DMS153 (cell line): ENCODE measurements at places on chromosomes 12 and 14.

GRCh38 chr12:113232089-113232839, 11.0 kb downstream of the TPCN1 start:
- no peak for DNase-seq

DNA sequence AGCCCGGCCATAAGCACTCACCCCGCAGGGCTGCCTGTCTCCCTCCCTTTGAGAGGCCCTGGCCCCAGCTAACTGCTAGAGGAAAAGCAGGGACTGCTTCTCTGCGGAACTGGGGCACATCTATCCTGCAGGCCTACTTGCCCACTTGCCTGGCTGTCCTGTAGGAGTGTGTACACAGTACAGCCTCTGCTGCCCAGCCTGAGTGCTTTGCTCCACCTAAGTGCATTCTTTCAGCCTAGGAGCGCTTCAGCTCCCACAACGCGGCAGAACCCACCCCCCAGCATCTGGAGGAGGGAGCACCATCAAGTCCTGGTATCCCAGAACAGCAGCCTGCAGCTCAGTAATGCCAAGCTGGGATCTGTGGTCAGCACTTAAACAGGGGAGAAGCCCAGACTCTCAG, 79.9 kb upstream of the CD163 start:
- no peak for DNase-seq

GRCh38 chr12:67811437-67812361, 163.2 kb downstream of the DYRK2 start:
- no peak for DNase-seq

GRCh38 chr14:74085047-74085637, 386 bp downstream of the LIN52 start:
- no peak for DNase-seq

- DNase-seq: no peak
Observed at GRCh38 chr12:76810671-76811419, 46.9 kb downstream of the ZDHHC17 start.

- DNase-seq: no peak
Observed at GRCh38 chr12:106248312-106248845, 559 bp upstream of the CKAP4 start.

DNA sequence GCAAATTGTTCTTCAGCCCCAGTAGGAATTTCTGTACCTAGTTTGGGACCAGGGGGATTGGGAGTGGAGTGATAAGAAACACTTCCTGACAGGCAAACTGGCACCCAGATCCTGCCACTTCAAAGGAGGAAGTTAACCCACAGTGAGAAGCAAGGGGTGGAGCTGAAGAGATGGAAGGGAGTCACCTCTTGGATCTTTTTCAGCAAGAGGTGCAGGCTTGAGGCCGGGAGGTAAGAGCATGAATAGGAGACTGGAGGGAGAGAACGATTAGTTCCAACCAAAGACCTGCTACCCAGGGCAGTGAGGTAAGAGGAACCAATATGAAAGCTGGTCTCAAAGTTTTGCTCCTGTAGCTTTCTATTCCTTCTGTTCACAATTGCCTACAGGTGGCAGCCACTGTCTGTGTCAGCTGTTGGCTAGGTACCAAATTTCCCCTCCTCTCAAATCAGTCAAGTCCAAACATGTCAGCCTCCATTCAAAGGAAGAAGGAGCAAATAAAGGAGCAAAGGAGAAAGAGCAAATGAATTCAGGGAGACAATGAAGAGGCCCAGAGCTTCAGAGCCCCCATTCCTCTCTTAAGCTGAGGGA, 14.9 kb upstream of the TAC3 start:
- DNase-seq: peak; percentile 88

DNA sequence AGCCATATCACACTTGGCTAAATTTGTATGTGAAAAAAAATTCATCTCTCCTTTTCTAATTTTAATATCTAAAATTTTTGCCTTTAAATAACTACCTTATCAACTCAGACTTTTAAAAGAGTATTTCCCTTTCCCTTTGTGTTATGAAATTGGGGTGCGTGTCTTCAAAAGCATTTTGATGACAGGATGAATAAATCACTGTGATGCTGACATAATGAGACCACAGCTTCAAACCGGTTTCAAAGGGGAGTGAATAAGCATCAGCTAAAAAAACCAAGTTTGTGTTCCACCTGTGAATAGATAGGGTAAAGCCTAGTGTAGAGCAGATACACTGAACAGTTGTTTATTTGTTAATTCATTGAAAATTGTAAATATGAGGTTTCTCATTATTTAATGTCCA, 85.0 kb downstream of the LGR5 start:
- no peak for DNase-seq

DNA sequence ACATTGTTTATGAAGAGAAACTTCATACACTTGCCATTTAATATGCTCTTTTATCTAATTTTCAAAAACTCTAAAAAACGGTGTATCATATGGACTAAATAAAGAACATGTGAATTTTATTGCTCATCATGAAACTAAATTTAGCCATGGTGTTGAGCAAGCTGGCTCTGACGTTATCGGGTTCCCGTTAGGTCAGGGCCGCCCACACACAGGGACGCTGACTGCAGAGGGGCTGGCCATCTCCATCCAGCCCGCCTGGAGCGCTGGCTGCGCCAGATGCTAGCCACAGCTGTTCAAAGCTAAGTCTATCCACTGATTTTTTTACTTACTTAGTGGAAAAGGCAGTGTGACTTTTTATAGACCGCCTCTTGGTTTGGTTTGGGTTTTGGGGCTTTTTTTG, 36.5 kb upstream of the DYNC1H1 start:
- no peak for DNase-seq

DNA sequence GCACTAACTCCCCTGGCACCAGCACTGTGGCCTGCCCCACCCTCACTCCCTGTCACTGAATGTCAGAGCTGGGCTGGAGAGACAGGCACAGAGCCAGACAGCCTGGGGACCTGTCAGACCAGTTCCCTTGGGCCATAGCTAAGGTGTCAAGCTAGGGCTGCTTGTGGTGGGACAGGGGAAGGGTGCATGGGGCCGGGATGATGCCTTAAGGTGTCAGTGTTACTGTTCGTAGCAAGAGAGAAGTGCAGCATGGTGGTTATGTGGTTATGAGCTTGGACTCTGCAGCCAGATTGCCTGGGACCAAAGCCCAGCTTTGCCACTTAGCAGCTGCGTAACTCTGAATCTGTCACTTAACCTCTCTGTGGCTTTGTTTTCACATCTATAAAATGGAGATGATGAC, 3.8 kb downstream of the RAPGEF3 start:
- DNase-seq: no peak

DNA sequence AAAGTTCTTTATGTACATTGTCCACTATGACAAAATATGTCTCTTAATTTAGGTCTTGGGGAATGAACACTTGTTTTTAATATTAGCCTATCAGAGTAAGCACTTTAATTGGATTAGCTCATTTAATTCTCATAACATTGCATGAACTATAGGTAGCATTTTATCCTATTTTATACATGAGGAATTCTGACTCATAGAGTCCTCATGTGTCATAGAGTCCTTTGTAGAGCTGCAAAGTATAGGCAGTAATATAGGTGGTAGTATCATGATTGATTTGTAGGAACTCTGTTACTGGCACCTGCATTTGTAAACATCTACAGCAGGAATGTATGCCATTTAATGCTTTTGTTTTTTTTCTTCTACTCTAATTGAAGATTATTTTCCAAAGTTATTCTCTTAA, 96.0 kb downstream of the GPHN start:
- no peak for DNase-seq

DNA sequence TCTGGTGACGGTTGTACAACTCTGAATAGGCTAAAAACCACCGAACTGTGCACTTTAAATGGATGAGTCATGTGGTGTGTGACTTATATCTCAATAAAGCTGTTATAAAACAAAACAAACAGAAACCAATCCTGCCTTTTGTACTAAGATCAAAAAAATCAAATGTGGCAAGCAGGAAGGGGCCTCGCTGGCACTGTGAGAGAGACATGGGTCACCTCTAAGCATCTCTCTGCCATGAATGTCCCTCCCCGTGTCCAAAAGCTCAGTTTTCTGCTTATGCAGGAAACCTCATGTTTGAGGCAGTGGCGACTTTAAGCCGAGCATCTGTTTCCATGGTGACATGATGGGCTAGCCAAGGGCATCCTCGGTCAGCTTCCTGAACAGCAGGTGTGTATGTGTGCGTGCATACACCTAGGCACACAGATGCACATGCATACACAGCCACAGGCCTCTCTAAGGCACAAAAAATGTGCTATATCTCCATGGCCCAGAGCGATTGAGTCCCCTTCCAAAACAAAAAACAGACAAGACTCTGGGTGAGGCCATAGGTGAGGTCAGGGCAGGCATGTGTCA, 44.4 kb downstream of the ARL6IP4 start:
- DNase-seq: no peak

GRCh38 chr12:93214523-93215289, 163.0 kb upstream of the NUDT4 start:
- no peak for DNase-seq

DNA sequence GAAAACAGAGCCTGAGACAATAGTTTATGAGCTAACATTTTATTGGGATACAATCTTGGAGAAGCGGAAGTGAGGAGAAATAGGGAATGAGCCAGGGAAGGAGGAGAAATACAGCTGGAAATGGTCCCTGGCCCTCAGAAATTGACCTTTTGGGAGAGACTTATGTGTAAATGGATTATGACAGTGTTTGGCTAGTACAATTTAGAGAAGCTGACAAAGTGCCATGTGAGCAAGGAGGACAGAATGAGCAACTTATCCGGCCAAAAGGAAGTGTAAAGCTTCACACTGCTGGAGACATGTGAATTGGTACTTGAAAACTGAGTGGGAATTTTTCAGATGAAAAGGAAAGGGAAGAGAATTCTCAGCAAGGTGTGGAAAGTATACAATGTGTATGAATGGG, 2.9 kb downstream of the GLIPR1 start:
- no peak for DNase-seq

- no peak for DNase-seq
Observed at GRCh38 chr12:69070319-69071090, 137.5 kb upstream of the CPM start.

DNA sequence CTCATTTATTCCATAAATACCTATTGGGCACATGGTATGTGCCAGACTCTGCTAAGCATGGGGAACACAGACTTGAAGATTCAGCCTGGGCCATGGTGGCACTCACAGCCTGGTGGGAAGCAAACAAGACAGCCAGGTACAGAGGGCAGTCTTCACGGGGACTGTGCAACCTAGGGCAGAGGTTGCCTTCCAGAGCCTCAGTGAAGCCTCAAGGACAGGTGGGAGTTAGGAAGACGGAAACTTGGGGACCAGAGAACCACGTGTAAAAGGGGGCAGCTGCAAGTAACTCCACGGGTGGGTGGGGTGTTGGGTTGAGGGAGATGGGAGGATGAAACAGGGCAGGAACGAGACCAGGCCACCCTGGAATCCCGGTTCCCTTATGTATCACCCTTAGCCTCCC, 980 bp upstream of the LTBR start:
- no peak for DNase-seq

GRCh38 chr12:80848858-80849257, 88.9 kb downstream of the LIN7A start:
- no peak for DNase-seq

- DNase-seq: no peak
Observed at GRCh38 chr12:124684496-124684895, 117.1 kb upstream of the NCOR2 start.

DNA sequence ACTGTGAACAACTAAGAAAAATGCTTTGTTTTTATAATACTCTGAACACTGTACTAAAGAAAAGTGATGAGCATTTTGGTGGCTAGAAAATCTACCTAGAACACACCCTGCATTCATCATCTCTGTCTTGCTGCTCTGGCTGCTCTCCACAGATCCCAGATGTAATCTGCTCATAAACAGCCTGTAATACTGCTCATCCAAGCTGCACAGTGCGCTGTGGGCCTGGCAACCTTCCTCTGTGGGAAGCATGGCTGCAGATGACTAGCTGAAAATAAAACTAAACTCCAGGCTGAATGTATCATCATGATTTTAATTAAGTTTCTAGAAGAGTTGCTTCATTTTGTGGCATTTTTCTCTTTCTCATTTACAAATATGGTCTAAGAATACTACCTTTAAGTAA, 200.7 kb downstream of the SLC2A13 start:
- DNase-seq: no peak

- no peak for DNase-seq
Observed at GRCh38 chr12:88361493-88361892, 218.8 kb downstream of the KITLG start.

GRCh38 chr12:10301103-10301502, 6.6 kb upstream of the KLRD1 start:
- DNase-seq: no peak

- no peak for DNase-seq
Observed at GRCh38 chr14:104927432-104927816, 2.7 kb downstream of the PLD4 start.

- DNase-seq: no peak
Observed at GRCh38 chr14:106665814-106666213, 1139.4 kb downstream of the TMEM121 start.
